ENCODE measurements at places on chromosomes 5 and 9. TPM values are rescaled to one million over a fixed set of nuclear protein-coding genes. Genes with fewer than 3 reads are reported as not detected.

The SLC28A3 gene
- polyA plus RNA-seq, result 0.20 TPM

The PCDHA1 gene
- polyA plus RNA-seq, result 0.10 TPM

The NPM1 gene
- 2,353 TPM for polyA plus RNA-seq

The SLC45A2 gene
- polyA plus RNA-seq, result 0.17 TPM

The NPR3 gene
- 37.6 TPM for polyA plus RNA-seq

The SPATA31C2 gene
- polyA plus RNA-seq, result not detected

The TCERG1 gene
- 152 TPM for polyA plus RNA-seq

The PBX3 gene
- polyA plus RNA-seq, result 42.3 TPM

The ELOVL7 gene
- 5.0 TPM for polyA plus RNA-seq

The CCNI2 gene
- polyA plus RNA-seq, result 1.7 TPM

The ACOT12 gene
- 0.27 TPM for polyA plus RNA-seq

- no peak for DNase-seq
Measured at GRCh38 chr9:84615544-84615943, 54.0 kb upstream of the NTRK2 start.

DNA sequence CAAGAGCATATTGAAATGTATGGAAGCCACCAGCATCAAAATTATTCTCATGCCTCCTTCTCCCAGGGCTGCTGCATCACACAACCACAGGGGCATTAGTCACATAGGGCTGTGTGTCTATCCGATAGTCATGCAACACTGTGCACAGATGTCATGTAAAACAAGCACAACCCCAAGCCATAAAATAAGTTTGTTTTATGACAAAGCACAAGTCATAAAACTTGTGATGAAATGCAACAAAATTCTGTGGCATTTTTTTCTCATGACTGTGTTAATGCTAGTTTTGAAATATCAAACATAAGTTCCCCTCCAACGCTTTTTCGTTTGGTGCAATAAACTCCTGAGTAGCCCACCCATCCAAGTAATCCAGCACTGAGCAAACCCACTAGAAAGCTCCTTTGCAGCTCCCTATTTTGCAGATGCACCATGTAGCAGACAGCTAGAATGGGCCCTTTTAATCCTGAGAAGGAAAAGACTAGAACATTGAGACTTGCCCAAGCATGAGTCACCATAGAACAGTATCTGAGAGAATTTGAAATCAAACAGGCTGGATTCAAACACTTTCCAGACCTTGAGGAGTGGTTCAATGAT lies 93.3 kb upstream of the ZNF366 start:
- no peak for DNase-seq

GRCh38 chr5:23740029-23740428 lies 232.6 kb downstream of the PRDM9 start:
- DNase-seq, result no peak

DNA sequence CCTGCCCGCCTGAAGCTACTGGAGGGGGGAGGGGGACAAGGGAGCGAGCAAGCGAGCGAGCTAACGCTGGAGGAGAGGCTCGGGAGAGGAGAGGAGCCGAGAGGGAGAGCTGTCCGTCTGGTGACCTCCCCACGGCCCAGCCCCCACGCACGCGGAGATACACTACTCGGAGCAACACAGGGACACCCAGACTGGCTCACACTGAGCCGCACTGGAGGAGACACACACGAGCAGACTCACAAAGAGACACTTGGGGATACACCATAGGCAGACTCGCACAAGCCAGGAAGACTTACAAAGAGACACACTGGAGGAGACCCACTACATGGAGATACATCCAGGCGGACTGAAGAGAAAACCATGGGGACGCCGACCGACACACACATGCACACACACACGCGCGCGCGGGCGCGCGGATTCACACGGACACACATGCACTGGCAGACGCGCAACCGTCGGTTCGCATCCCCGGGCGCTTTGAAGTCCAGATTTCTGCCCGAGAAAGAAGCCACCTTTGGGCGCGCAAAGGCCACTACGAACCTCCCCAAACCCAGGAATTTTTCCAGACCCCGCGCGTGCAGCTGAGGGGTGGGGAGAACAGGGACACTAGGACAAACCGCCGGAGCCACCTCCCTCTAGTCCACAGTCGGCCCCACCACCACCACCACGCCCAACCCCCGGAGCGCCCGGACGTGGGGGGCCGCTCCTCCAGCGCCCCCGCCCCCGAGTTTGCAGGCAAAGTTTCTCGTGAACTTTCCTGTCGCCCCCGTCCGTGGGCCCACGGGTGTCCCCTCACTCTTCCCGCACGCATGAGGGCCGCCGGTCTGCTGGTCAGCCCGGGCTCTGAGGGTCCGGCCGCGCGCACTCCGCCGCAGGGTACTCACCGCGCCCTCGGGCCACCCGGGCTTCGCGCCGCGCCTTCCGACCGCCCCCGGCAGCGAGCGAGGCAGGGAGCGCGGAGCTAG lies 571 bp downstream of the CNTFR start:
- DNase-seq, result no peak

DNA sequence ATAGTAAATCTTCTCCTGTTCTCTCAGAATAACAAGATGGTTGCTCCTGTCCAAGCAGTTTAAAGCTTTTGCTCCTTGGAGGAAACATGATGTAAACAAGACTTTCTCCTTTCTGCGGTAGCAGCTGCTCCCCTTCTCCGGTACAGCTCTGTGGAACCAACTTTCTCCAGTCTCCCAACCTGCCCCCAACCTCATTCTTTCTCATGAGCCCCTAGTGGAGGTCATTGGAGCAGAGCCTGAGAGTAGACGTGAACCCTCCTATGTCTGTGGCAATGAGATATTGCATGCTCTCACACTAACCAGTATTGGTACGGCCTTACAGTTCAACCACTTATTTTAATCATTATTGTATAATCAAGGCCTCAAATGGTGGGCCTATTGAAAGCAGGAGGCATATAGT lies 483.8 kb upstream of the CDH10 start:
- DNase-seq, result no peak

- DNase-seq, result no peak
Measured at GRCh38 chr9:98867429-98868168, 60.1 kb downstream of the GALNT12 start.

GRCh38 chr5:154607746-154608145 lies 129.7 kb upstream of the HAND1 start:
- no peak for DNase-seq

DNA sequence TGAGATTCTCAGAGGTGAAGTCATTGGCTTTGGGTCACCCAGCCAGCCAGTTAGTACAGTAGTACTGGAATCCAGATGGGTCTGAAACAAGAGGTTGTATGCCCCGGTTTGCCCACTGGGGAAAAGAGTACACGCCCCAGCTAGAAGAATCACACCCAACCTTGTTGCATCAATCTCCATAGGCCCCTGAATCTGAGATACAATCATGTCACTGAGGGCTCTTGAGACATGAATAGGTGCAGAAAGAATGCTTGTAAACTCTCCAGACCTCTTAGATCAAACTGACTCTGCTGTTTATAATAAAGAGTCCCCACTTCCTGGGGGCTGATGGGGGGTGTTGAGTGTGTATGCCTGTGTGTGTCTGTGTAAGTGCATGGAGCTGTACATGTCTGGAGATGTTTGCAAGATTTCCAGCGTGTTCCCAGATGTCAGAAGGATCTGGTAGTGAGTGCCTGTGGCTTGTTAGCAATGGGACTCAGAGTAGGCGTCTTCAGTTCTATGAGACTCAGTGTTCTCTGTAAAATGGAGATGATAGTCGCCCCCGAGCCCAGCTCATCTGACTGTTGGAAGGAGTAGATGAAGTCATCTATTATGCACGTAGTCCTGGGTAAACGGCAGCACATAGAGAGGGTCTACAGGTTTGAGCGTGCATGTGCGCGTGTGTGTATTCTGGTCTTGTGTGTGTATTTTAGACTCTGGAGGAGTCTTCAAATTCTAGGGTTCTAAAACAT lies 48.2 kb downstream of the COL27A1 start:
- DNase-seq, result no peak

- no peak for DNase-seq
Measured at GRCh38 chr9:2132484-2133082, 117.4 kb downstream of the SMARCA2 start.

GRCh38 chr9:70147651-70148050 lies 104.0 kb downstream of the MAMDC2 start:
- DNase-seq, result no peak

DNA sequence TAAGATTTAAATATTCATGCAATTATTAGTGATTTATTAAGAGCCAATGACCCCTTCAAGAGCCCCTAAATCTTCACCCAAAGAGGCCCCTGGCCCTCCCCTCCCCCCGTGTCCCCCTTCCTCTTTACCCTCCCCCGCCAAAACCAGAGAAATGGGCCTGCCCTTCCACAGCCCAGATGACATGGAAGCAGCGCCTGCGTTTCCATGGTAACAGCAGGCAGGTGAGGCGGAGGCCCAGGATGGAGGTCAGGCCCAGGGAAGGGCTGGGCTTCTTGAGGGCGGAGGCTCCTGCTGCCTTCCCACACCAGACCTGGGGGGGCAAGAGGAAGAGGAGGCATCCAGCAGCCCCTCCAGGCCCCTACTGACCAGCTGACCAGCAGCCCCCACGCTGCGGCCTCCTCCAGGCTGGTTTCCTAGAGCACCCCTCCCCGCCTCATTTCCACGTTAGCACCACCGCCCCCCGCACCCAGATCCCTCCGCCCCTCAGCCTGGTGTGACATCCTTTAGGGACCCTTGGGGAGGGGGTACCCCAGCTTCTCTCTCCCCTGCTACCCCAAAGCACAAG lies 37.4 kb downstream of the UNC5A start:
- no peak for DNase-seq

DNA sequence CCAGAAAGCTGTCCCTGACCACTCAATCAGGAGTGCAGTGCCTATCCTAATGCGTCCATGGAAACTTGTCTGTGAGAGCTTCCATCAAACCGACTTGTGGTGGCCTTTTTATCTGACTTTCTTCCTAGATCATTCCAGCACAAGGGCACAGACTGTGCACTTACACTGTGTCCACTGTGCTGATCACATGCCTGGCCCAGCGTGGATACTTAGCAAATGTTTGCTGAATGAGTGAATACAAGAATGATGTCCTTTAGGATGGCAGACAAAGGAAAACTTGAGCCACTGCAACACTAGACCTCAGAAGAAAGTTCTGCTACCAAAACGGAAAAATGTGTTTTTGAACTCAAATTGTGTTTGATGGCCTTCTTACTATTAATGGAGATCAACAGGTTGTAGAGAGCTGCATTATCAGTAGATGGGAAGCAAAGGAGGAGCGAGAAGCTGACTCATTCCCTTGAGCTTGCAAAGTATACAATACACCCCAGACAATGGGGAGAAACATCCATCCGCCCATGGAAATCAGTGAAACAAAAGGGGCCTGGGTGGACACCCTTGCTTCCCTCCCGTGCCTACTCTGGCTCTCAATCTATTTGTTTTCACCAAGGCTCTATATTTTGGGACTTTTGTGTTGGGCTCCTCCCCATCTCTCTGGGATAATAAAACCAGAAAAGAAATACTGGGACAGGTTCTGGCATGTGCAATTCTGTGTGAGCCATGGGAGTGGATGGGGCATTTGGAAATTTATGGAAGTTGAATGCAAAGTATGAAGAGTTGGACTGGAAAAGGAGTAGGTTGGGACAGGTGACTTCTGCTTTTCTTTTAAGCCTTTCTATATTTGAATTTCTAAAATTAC lies 76.2 kb upstream of the ZFAND5 start:
- no peak for DNase-seq

DNA sequence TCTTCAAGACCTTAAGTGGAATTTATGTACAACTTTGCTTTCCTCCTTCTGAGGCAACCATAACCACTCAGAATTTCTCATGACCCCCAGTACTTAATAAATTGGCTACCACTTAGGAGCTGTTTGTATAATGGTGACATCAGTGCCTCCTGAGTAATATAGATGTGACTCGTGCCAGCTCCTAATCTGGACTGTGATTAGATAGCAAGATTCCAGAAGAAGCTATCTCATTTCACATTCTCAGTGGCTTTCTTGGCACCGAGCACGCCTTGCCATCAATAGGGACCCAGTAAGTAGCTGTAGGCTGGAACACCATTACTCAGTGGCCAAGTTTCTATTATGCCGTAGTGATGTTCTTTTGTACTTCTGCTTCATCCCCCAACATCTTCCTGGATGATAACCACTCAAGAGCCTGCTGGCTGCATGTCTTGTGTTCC lies 228.8 kb downstream of the CD180 start:
- DNase-seq, result no peak

GRCh38 chr5:129904667-129905472 lies 605 bp downstream of the CHSY3 start:
- peak; percentile 6 for DNase-seq

GRCh38 chr9:123302348-123303214 lies 34.2 kb upstream of the STRBP start:
- no peak for DNase-seq

GRCh38 chr5:129125819-129126218 lies 31.3 kb downstream of the ISOC1 start:
- DNase-seq, result no peak

- DNase-seq, result no peak
Measured at GRCh38 chr5:90438100-90438499, 28.5 kb upstream of the CETN3 start.

DNA sequence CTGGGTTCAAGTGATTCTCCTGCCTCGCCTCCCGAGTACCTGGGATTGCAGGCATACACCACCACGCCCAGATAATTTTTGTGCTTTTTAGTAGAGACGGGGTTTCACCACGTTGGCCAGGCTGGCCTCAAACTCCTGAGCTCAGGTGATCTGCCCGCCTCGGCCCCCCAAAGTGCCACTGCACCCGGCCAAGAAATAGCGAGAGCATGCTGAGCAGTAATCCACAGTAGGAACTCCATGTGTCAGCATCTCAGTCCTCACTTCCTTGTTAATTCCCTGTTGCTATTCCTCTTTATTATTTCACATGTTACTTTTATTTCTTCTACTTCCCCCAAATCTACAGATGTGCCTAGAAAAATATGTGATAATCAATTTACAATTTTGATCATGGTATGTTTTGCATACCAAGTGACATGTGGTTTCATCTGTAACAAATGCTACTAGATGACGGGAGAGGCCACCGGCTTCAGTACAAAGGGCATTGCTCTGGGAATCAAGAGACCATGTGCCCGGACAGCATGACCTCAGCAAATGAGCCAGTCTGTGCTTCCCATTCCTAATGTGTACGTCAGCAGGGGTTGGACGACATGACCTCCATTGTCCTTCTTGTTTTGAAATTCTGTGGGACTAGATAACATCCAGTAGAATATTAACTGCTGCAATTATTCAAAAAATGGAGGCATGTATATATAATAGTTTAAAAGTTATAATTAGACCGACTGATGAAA lies 61.6 kb downstream of the FNBP1 start:
- no peak for DNase-seq

DNA sequence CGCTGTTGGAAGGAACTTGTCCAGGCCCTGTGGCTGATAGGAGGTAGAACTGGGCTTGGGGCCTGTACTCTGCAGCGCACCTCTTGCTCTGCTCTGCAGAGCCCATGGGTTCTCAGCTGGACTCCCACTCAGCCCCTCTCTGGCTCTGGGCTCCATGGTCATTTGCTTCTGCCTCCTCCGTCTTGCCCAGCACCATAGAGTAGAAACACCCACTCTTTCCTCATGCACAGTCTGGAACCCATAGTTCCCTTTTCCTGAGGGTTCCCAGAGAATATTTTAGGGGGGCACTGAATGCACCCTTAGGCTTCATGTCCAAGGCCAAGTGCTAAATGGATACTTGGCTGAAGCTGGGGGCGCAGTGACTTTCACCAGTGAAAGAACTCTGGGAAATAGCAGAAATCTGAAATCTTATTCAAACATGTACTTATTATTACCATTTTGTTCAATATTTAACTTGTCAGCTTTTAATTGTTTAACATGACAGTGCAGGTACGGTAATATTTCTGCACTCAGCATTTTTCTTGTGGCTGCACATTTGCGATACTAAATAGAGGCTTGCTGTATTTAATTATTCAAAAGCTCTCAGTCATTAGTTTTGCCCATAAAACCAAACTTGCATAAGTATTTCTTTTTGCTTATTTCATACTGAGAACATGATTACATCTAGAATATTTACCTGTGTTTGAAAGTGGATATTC lies 31.5 kb downstream of the GALNT12 start:
- no peak for DNase-seq

- DNase-seq, result no peak
Measured at GRCh38 chr5:74851684-74852353, 14.4 kb downstream of the FAM169A start.
